WTC11 (cell line): ENCODE measurements at places on chromosomes 16 and 17. TPM values are rescaled to one million over a fixed set of nuclear protein-coding genes. Genes with fewer than 3 reads are reported as not detected.

DNA sequence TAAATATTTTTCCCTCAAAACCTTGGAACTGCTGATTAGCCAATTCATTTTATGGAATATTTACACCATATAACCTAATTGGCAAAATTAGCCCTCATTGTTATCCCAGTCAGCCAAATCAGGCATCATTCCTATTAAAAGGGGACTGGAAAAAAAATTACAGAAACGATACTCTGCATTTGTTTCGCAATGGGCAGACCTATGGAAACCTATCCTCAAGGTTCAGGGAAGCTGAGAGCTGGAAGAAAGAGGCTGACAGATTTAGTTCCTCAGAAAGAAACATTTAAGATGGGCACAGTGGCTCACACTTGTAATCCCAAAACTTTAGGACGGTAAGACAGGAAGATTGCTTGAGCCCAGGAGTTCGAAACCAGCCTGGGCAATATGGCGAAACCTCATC is 85.6 kb upstream of the RPH3AL start:
- H3K36me3 ChIP-seq, result peaks cover 8% of the 10 kb centered on the region
- DNase-seq, result no peak
- H3K27ac ChIP-seq, result no peak overlapping the region
- no peaks in the 10 kb centered on the region for H3K4me1 ChIP-seq

GRCh38 chr17:82596296-82596695 is 51.9 kb downstream of the WDR45B start:
- H3K27ac ChIP-seq, result no peak overlapping the region
- H3K36me3 ChIP-seq, result peaks cover 44% of the 10 kb centered on the region
- no peaks in the 10 kb centered on the region for H3K27me3 ChIP-seq
- H3K4me1 ChIP-seq, result peaks cover 10% of the 10 kb centered on the region
- DNase-seq, result no peak

GRCh38 chr16:62445909-62446308 is 409.7 kb upstream of the CDH8 start:
- H3K4me3 ChIP-seq, result no peak overlapping the region
- no peak overlapping the region for H3K27ac ChIP-seq
- peaks cover 10% of the 10 kb centered on the region for H3K36me3 ChIP-seq

DNA sequence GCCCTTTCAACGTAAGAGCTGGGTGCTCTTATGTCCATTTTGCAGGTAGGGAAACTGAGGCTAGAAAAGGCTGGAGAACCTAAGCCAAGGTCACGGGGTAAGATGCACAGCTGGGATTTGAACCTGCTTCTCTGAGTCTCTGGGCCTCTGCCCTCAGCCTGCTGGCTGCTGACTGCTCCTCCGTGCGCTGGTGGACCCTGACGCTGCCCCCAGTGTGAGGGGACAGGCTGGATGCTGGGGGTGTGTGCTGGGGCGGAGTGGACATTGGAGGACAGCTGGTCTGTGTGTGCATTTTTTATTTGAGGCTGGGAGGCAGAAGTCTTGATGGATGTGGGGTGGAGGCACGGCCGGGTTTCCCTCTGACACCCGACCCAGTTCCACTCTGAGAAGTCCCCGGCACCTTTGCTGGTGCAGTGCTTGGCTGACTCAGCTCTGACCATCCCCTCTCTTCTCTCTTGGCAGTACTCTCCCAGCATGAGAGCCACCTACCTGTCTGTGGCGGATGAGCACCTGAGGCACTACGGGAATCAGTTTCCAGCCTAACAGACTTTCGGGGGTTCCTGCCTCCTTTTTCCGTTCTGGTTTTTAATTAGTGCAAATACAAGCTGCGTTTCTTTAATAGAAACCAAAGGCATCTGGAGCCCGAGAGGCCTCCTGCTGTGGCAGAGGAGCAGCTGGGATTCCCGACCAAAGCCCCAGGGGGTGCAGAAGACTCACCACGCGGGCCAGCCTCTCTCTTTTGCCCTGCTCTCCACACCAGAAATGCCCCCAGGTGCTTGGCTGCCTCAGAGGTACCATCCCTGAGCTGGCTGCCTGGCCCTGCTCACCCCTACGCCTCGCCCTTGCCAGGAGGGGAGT is 14.1 kb upstream of the DNAI2 start:
- no peaks in the 10 kb centered on the region; the same call in 1 of the 2 replicates for H3K27me3 ChIP-seq
- DNase-seq, result peak; percentile 22

GRCh38 chr16:67246756-67247191 is 507 bp downstream of the FHOD1 start:
- peak overlapping the region; percentile 85 for H3K27ac ChIP-seq
- peaks cover 35% of the 10 kb centered on the region for H3K4me1 ChIP-seq
- H3K4me3 ChIP-seq, result peak overlapping the region; percentile 89
- peak; percentile 97 for DNase-seq

GRCh38 chr17:40532520-40533253 is 31.3 kb upstream of the TNS4 start:
- no peaks in the 10 kb centered on the region; the same call in 1 of the 2 replicates for H3K27me3 ChIP-seq
- DNase-seq, result peak; percentile 0
- H3K4me3 ChIP-seq, result no peak overlapping the region
- no peak overlapping the region for H3K27ac ChIP-seq
- peaks cover 22% of the 10 kb centered on the region for H3K4me1 ChIP-seq
- H3K36me3 ChIP-seq, result no peaks in the 10 kb centered on the region

The CMTR2 gene
- 8.7 to 13.4 TPM (median 10.9 TPM) in 3 replicates for total RNA-seq

The HSD17B2 gene
- total RNA-seq, result 0.16 to 0.55 TPM (median 0.23 TPM) in 3 replicates
